RCC 7860 (cell line): ENCODE measurements at places on chromosomes 12 and 14.

- no peak for DNase-seq
Observed at GRCh38 chr14:71711619-71712018, 220.6 kb upstream of the RGS6 start.

GRCh38 chr12:14408208-14408607, 42.7 kb downstream of the ATF7IP start:
- DNase-seq: no peak

- DNase-seq: no peak
Observed at GRCh38 chr12:30537228-30537627, 158.4 kb downstream of the IPO8 start.

GRCh38 chr12:41327096-41327895, 139.2 kb downstream of the PDZRN4 start:
- no peak for DNase-seq

- no peak for DNase-seq
Observed at GRCh38 chr14:96745500-96746051, 51.6 kb upstream of the VRK1 start.
